ENCODE measurements at places on chromosomes 2 and 18.

DNA sequence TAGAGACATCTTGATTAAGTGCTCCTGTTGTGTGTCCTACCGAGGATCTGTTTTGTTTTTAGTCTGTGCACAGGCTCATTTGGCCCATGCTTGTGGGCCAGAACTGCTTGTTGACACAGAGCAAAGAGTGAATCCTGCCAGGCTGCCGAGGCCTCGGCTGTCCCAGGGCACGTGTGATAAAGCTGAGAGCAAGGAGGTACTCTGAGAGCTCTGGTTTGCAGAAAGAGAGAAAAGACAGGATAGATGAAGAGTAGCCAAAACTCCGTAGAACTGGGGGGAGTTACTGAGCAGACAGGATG lies 175.1 kb downstream of the FAM210A start:
- DNase-seq: no peak

- no peak for DNase-seq
Measured at GRCh38 chr18:35460736-35461161, 37.0 kb downstream of the INO80C start.

GRCh38 chr2:223230352-223230751 lies 178.4 kb downstream of the KCNE4 start:
- no peak for DNase-seq

GRCh38 chr2:3738454-3738853 lies 35.1 kb downstream of the DCDC2C start:
- no peak for DNase-seq

DNA sequence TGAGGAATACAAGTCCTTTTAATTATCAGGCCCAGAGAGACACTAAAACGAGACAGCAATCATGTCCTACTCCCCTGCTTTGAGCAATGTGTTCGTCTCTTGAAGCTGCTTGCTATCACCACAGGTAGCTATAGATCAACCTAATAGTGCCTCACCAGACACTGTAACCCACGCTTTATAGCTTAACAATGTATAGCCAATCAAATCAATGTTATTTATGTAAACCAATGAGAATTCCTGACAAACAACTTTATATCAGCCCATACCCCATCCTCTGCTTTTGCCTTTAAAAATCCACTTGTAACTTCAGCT lies 26.1 kb downstream of the TMEM247 start:
- no peak for DNase-seq

GRCh38 chr18:54020966-54021365 lies 203.5 kb downstream of the MBD2 start:
- DNase-seq: no peak

GRCh38 chr18:3449512-3450011 lies 410 bp upstream of the TGIF1 start:
- peak; percentile 69 for DNase-seq

- no peak for DNase-seq
Measured at GRCh38 chr2:40192864-40193669, 258.8 kb downstream of the SLC8A1 start.

DNA sequence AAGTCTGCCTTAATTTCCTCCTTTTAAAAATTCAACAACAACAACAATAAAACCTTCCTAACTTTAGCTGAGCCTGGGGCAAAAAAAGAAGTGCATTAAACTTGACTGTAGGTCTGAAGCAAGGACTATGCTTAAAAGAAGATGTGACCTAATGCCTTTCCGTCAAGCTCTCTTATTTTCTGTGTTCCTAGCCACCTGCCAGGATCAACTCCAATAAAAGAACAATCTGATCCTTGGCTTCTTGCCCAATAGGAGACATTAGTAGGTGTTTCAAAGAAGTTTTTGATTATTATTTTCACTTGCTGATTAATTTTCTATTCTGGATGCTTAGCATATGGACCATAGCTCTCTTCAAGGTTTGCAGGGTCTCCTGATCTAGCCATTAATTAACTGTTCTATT lies 237.5 kb downstream of the STK39 start:
- DNase-seq: no peak

DNA sequence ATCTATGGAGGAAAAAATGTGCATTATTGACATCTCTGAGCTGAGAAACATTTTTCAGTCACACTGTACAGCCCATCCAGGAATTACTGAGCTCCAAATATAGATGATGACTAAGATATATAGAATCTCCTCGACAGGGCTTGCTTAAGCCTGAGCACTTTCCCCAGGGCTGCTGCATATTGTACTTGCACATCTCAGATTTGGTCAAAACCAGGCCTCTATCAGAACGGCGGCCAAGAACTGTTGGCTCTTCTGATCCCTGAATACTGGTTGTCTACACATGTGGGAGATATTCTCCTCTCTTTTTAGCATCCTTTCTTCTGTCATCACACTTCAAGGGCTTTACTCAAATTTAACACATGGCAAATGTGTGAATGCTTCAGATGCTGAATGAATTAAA lies 201.5 kb upstream of the SLC35G4 start:
- DNase-seq: no peak

- DNase-seq: no peak
Measured at GRCh38 chr2:42801381-42801780, 9.0 kb upstream of the HAAO start.

DNA sequence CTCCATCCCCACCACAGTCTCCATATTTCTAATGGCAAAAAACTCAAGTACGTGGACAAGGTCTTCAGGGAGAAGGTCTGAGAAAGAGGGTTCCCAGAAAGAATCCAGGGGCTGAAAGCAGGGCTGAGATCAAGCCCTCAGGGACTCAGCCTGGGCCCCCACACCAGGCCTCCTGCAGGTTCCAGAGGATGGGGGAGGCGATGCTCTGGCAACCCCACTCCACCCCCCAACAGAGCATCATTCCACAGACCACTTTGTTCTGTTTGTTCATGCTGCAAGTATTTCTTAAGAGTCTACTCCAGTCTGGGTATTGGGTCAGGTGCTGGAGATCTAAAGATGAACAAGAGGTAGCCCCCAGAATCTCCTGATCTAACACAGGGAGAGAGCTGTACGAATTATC lies 32.2 kb downstream of the ZBTB7C start:
- DNase-seq: no peak

DNA sequence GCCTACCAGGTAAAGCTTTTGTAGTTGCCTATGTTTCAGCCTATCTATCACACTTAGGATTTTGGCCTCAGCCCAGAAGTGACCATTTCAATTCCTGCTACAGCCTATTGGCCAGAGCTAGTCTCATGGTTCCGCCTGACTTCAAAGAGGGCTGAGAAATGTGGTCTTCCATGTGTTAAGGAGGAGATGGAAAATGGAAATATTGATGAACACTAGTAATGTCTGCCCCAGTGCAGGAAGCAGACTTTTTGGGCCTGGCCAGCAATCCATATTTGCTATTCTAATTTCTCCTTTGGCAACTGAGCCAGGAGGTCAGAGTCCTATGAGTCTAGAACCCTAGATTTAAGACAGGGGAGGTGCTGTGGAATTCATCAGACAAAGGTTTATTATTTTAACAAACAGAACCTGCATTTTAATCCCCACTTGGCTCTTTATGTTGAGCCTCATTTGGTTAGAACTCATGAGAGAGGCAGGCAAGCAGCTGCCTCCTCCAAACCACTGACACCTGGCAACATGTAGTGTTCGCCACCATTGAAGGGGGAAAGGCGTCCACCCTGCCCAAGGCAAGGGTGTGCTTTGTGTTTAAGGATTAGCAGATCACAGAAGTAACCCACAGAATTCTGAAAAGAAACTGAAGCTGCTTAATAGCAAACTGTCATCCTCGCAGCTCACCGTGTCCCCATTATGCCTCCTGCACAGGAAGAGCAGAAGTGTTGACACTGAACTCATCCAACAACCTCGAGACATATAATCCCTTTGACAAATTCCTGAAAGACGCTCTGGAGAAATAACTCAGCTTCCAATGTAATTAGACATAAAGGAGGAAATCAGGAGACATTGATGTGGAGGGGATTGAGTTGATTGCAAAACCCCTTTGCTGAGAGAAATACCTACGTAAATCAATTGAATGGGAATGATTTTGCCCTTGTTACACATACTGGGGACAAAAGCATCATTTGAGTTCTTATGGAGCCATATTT lies 47.7 kb upstream of the SCG2 start:
- no peak for DNase-seq

DNA sequence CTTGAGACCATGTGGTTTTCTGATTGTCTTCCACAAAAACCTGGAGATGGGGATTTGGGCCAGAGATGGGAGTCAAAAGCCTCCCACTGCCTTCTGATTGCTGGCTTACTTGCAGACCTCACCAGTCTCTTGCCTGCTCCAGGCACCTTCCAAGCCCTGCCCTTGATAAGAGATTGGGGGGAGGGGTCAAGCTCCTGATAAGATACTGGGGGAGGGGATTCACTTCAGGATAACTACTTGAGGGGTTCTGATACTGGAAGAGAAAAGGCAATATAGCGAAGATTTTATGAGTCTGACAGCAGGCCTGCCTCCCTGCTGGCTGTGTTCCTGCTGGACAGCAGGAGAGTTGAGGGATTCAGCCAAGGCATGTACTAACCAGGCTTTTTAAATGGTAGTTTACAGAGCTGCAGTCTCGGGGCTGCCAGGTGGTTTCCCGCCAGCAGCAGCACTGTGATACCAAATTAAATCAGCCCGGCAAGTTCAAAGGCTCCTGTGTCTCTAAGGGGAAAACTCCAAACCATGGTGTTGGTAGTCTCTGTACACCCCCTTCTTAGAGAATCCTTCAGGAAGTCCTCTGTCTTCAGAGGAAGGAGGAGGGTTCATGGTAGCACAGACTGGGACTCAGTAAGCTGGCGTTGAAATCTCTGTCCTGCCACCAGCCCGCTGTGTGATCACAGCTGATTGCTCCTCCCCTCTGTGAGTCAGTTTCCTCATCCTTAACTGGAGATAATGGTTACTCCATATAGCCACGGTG lies 58.3 kb downstream of the FBXO36 start:
- no peak for DNase-seq

DNA sequence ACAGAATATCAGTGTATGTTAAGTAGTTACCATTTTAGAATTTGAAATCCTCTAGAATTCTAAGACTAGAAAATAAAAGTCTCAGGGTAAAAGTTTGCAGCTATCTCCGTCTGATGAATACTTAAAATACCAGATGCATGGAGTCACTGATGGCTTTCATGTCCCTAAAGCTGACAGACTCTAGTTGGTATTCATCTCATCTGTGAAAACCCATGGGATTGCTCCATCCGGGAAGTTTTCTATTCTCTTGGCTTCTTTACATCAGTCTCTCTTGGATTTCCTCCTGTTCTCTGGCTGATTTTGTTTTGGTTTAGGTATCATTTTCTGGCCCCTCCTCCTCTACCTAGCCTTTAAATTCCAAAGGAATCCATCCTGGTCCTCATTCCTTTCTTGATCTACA lies 465.6 kb upstream of the POU3F3 start:
- DNase-seq: no peak

DNA sequence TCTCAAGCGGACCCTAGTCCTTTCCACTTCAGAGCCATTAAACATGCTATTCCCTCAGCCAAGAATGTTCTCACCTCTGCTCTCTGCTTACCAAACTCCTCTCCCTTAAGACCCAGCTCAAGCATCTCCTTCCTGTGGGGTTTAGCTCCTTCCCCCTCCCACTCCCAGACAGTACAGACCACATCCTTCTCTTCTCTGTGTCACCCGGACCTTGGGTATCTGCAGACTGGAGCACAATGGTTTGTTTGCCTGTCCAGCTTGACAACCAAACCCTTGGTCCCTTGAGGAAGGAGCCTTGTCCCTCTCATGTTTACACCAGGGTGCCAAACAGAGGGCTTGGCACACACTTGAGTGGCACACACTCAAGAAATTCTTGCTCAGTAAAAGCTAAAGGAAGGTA lies 4.1 kb upstream of the CD8A start:
- no peak for DNase-seq

GRCh38 chr18:59655676-59656075 lies 41.5 kb downstream of the CCBE1 start:
- no peak for DNase-seq

DNA sequence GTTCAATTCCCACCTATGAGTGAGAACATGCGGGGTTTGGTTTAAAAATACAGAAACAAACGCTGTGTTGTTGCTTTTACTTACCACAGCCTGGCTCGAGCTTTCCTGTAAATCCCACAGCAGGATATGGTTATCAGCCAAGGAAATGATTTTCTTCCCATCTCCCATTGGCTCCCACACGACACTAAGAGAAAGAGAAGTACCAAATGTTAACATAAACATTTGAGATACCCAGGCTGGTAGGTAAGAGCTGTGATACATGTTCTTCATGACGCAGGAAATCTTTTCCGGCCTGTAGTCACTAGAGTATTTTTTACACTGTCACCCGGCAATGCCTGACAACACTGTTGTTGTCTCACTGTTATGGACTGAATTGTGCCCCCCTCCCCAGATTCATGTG lies 163.6 kb downstream of the EIPR1 start:
- DNase-seq: no peak

- DNase-seq: no peak
Measured at GRCh38 chr2:74105413-74105812, 42.3 kb downstream of the BOLA3 start.

DNA sequence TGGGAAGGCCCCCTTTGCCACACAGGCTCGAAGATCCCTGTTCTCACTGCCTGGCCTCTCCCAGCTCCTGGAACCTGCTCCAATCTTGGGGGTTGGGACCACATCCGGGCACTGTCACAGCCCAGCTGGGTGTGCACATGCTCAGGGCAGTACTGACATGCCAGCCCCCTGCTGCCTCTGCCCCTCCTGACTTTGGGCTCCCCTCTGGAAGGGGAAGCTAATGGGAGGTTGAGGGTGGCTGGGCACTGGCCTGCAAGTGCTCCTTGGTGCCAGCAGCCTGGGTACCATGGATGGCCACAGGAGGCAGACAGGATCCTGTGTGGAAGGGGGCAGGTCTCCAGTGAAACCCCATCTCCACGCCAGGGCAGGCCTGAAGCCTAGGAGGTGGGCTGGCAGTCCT lies 126.1 kb upstream of the NOL4 start:
- no peak for DNase-seq

GRCh38 chr2:198168651-198169050 lies 364.3 kb downstream of the PLCL1 start:
- DNase-seq: no peak

GRCh38 chr18:70243131-70243929 lies 37.8 kb upstream of the RTTN start:
- no peak for DNase-seq

- DNase-seq: no peak
Measured at GRCh38 chr2:240501531-240501991, 56.2 kb downstream of the ANKMY1 start.

GRCh38 chr18:43965691-43966090 lies 688.4 kb upstream of the SYT4 start:
- no peak for DNase-seq

DNA sequence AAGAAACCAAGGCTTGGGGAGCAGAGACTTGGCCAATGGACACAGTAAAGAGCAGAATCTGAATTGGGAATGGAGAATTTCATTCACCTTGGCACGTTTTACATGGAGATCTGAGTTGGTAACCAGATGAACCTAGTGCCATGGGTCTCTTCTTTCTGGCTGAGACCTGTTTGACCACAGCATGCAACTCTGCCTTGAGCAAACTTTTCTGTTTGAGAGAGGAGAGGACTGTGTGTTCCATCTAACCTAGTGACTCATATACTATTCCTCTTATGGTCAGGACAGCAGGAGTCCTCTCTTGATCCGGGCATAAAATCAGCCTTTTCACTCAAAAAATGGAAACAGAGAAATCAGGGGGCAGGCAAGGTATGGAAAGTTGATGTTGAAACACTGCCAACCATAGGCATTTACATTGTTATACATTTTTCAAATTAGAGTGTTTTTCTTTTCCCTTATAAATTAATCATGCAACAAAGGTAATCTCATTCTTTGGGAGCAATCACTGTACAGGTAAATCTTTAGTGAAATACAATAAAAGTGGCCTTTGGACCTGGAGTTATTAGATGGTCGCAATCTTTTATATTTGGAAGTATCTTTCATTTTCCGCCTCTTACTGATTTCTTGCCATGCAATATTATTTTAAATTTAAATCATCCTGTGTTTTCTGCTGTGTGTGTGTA lies 86.7 kb downstream of the NRP2 start:
- no peak for DNase-seq

Measured in T follicular helper cell (primary cell).